ENCODE measurements at places on chromosomes 6 and 20.

- DNase-seq = no peak
Observed at GRCh38 chr6:168473197-168473596, 32.2 kb downstream of the SMOC2 start.

GRCh38 chr6:105644691-105645090 is 241.8 kb upstream of the PREP start:
- DNase-seq = no peak

GRCh38 chr6:106125925-106126435 is 39.8 kb downstream of the PRDM1 start:
- DNase-seq = no peak

GRCh38 chr6:158715330-158716311 is 65.8 kb downstream of the SYTL3 start:
- DNase-seq = no peak

GRCh38 chr6:4814987-4815386 is 38.8 kb downstream of the CDYL start:
- no peak for DNase-seq

DNA sequence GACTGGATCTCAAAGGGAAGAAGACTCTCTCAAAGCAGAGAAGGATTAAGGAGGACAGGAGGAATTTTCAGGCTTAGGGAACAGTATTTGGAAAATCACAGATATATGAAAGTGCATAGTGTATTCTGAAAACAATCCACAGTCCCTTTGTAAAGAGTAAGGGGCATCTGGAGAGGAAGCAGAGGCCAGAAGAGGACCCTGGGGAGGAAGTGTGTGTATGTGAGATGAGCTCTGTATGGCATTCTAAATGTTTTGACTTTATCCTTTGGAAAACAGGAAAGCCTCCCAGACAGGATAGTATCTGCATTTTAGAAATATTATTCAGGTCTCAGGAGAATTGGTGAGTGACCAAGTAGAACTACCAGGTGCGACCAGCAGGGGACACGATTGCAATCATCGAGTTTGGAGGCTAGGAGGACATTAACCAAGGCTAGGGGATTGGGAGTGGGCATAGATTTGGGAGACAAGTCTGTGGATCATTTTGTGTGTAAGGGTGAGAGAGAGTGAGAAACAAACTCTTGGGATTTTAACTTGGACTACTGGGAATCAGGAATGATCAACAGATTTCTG is 38.3 kb upstream of the FAM184A start:
- DNase-seq = no peak

DNA sequence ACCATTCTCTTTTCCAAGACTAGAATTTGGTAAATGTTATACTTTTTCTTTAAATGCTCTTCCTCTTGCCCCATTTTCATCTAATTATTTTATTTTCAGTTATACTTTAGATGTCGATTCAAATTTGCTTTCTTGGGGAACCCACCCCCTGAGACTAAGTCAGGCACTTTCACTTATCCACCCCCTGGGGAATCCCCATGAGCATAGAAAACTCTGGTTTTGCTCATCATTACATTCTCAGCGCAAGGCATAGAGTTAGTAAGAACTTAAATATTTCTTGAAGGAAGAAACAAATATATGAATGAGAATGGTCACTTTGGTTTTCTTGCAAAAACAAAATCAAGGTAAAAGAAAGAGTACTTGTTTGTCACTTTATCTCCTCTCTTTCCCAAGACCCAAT is 25.1 kb upstream of the HSF2 start:
- no peak for DNase-seq

GRCh38 chr20:57396984-57397692 is 5.9 kb downstream of the RBM38 start:
- DNase-seq = no peak

GRCh38 chr6:12952318-12952717 is 235.8 kb downstream of the PHACTR1 start:
- DNase-seq = no peak

Data from retinal pigment epithelial cell (primary cell).